Stimulated activated CD4-positive, alpha-beta T cell treated with anti-CD3 and anti-CD28 coated beads, TNF-alpha, amount 100 ng/mL, for 4 hours (primary cell): ENCODE measurements at places on chromosomes 5 and 9.

- DNase-seq: no peak
These were observed 1511.1 kb downstream of the EFNA5 start for GRCh38 chr5:106159616-106160015.

DNA sequence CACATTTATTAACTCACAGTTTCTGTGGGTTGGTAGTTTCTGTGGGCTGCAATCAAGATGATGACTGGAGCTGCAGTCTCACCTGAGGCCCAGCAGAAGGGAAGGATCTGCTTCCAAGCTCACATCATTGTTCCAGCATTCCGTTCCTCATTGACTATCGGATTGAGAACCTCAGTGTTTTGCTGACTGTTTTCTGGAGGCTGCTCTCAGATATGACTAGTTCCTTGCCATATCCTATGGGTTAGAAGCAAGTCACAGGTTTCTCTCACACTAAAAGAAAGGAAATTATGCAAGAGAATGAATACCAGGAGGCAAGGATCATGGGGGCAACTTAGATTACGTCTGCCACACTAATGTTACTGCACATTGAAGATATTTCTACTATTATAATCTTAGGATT is 6.3 kb upstream of the ERAP1 start:
- no peak for DNase-seq

- DNase-seq: no peak
These were observed 369.1 kb downstream of the MTRR start for GRCh38 chr5:8238080-8238479.

DNA sequence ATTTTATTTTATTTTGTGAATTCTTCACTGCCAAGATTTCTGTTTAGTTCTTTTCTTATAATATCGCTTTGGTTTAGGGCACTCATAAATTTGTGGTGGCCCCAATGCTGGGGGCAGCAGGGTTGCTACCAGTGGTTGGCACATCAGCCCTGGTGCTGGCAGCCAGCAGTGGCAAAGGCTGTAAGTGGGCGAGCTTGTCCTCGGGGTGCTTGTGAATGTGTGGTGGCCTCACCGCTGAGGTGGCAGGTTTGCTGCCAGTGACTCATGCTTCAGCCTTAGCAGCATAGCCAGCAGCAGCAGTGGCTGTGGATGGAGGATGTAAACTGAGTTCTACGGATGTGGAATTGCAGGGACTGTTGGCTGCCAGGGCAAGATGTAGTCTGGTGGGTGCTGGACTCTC is 262.9 kb upstream of the DMAC1 start:
- no peak for DNase-seq

- no peak for DNase-seq
These were observed 89.6 kb upstream of the CEP78 start for GRCh38 chr9:78146241-78146640.

DNA sequence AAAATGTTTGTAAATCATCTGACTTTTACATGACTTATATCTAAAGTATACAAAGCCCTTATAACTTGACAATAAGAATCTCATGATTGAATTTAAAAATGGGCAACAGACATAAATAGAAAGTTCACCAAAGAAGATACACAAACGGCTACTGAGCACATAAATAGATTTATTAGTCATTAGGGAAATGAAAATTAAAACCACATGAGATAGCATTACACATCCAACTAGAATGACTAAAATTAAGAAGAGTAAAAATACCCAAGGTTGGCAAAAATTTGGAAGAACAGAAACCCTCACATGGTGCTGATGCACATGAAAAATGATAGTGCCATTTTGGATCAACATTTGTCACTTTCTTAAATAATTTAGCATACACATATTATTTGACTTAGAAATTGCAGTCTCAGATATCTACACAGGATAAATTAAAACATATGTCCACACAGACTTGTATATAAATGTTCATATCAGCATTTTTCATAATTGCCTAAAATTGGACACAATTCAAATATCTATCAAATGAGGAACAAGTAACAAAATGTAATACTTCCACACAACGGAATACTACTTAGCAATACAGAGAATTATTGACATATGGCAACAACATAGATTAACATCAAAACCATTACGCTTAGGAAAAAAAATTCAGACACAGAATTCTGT is 359.1 kb upstream of the DAB2 start:
- no peak for DNase-seq

- DNase-seq: no peak
These were observed 22.6 kb upstream of the TGFBI start for GRCh38 chr5:136006164-136006563.

DNA sequence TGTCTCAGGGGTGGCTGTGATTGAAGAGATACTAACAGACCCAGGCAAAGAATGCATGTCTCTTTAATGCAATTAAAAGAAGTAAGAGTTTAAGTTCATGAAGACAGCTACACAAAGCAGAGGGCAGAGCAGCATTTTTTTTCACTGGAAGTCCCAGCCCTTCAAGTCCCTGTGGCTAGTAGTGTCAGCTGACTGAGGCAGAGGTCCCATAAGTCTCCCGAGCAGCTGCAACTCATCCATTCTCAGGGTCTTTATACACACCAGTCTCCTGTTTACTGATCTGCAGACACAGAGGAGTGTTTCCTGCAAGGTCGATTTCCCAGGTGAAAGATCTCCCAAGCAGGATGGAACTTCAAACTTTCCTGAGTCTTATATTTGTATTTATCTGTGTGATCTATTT is 169.4 kb upstream of the GLRA1 start:
- DNase-seq: no peak

DNA sequence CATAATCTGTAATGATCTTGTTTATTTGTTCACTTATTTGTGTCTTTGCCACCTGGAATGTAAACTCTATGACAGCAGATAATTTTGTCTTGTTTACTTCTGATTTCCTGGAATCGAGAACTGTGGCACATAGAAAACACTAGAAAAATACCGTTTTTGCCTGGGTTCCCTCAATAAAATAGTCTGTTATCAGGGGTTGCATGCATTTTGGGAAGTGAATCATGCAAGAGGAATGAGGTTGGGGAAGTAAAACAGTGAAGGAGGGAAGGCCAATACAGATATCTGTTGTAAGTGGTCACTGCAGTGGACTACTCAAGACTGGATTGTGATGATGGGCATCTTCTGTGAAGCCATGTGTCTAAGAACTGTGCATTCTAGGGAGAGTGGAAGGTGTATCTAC is 45.2 kb upstream of the IL6ST start:
- no peak for DNase-seq

- no peak for DNase-seq
These were observed 1021.2 kb downstream of the NR2F1-AS1 start for GRCh38 chr5:92559781-92560180.

GRCh38 chr9:131736431-131736830 is 3.4 kb downstream of the RAPGEF1 start:
- DNase-seq: no peak

DNA sequence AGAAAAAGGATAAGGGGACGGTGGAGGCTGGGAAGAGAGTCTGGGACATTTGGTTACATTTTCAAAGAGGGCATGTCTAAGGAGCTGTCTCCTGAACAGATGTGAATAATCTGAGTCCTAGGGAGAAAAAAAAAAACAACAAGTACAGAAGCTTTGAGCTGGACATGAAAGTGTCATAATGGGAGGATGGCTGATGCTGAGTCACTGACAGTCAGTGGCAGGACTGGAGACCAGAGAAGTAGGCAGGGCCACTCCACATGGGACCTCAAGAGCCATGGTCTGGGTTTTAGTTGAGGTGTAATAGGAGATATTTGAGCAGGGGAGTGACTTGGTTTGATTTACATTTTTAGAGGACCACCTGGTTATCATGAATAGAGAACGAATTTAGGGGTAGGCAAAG is 70.6 kb downstream of the DPYSL3 start:
- no peak for DNase-seq
